Upper lobe of left lung (tissue), 6 donors: ENCODE measurements at places on chromosomes 1 and 21.

- DNase-seq: no peak
Observed at GRCh38 chr1:97759078-97759477, 161.8 kb downstream of the DPYD start.

- no peak for DNase-seq
Observed at GRCh38 chr1:66980745-66981367, 56.1 kb downstream of the MIER1 start.

- no peak for DNase-seq
Observed at GRCh38 chr1:43434256-43434655, 19.5 kb downstream of the HYI start.

- DNase-seq: peak; percentile 83
Observed at GRCh38 chr21:42652527-42653230, 742 bp upstream of the PDE9A start.

GRCh38 chr1:216904471-216904870 is 181.2 kb upstream of the ESRRG start:
- no peak for DNase-seq

DNA sequence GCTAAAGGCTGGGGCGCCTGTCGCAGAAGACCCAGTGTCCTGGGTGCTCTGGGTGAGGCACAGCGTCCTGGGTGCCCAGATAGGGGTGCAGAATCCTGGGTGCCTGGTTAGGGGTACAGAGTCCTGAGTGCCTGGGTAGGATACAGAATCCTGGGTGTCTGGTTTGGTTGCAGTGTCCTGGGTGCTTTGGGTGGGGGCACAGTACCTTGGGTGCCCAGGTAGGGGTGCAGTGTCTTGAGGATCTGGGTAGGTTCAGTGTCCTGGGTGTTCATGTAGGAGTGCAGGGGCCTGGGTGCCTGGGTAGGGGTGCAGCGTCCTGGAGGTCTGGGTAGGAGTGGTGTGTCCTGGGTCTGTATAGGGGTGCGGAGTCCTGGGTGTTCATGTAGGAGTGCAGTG is 178.7 kb downstream of the CAMTA1 start:
- no peak for DNase-seq

- no peak for DNase-seq
Observed at GRCh38 chr1:232357416-232357815, 272.5 kb downstream of the SIPA1L2 start.

- no peak for DNase-seq
Observed at GRCh38 chr1:51600965-51601364, 15.9 kb upstream of the OSBPL9 start.

GRCh38 chr1:174247472-174247871 is 88.2 kb downstream of the RABGAP1L start:
- no peak for DNase-seq

DNA sequence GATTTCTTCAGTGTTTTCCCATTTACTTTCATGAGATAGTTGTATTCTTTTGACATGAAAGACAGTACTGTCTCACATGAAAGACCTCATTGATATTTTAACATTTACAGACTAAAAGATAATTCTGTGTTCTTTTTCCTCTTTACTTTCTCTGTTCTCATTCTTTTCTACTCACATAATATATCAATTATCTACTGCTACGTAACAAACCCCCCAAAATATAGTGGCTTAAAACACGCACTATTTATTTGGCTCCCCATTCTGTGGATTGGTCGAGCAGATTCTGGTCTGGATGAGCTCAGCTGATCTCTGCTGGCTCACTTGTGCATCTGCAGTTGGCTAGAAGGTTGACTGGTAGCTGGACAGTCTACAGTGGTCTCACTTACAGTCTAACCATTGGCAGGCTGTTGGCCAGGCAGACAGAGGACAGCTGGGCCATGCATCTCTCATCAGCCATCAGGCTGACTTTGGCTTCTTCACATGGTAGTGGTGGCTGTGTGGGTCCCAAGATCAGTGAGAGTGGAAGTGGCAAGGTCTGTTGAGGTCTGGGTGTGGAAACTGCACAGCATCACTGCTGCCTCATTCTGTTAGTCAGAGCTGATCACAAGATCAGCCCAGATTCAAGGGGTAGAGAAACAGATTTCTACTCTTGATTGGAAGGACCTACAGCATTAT is 63.2 kb downstream of the MPZL1 start:
- no peak for DNase-seq

DNA sequence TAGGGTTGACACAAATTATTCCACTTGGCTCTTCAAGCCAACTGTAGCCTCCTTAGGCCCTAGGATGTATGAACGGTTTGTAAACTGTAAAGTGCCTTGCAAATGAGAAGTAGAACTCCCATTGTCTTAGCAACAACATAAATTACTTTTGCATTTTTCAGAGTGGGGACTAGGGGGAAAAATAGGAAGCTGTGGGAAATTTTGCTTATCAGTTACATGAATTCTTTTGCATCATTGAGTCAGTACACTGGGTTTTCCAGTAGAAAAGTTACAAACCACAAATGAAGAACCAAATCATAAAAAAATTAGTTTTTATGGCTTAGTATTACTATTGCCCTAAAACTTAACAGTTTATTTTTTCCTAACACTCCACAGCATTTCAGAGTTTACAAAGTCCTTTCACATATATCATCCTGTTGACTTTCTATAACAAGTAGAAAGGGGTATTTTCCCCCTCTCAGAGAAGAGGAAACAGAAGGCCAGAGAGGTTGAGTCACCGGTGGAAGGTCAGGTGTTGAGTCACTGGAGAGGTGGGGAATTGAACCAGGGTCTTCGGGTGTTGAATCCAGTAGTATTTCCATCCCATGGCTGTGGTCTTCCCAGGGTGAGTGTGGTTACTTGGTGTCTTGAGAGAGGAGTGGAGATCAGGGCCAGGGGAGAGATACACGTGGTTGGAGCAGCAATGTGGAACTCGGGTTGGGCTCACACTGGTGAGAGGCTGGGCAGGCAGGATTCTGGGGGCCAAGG is 71.9 kb upstream of the USP24 start:
- DNase-seq: no peak

- DNase-seq: peak; percentile 65
Observed at GRCh38 chr1:34166625-34167361, 1.8 kb upstream of the CSMD2 start.

DNA sequence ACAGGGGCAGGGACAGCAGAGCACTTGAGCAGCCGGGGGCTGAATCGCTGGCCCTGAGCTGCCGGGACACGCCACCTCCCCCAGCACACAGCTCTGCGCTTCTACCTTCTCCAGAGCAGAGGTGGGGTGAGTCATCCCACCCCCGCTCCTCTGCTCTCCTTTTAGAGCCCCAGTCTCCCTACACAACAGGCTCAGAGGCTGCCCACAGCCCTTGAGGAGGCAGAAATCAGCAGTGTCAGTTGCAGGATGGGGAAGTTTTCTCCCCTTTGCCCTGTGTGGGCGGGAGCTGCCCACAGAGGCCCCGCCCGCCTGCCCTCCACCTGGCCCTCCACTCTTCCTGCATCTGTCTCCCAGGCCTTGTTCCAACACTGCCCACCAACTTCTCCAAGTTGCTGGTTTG is 94.6 kb downstream of the STUM start:
- DNase-seq: peak; percentile 68

GRCh38 chr1:205991237-205991636 is 12.0 kb downstream of the RAB7B start:
- DNase-seq: no peak

DNA sequence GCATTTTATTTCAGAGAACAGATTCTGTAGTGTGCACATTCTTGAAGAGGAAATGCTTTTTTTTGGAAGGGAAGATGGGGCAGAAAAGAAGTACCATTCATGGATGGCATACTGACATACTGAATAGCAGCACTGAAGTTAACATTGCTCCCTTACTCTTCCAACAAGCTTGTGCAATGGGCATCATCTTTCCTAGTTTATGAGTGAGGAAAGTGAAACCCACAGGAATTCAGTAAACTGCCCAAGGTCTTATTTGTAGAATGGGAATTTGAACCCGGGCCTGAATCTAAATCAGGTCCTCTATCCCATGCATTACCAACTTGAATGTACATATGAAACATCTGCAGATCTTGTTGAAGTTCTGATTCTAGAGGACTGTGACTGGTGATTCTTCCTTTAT is 215.7 kb upstream of the FGGY start:
- no peak for DNase-seq

DNA sequence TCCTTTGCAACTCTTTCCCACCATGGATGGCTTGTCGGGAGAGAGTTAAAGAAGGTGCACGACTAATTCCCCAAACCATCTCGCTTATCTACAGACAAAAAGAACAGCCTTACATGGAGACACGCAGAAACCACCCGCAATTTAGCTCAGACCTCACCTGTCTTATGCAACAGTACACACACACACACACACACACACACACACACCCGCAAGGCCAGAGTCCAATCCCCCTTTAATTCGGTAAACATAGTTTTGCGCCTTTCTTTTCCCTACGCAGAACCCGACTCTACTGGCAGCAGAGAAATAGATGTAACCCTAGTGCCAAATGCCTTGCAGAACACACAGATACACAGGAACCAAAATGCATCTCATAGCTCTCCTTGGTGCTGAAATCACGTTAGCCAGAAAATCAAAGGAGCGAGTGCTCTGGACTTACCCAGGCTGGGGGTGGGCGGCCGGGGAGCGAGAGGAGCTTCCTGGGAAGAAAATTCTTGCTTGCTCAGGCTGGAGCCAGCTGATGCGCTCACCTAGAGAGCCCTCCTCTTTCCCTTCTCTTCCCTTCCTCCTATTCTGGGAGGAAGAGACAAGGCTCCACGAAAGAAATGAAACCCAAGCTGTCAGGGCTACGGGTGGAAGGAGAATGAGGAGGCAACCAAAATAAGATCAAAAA is 470 bp downstream of the TNR start:
- no peak for DNase-seq

GRCh38 chr1:6028042-6028850 is 17.4 kb upstream of the KCNAB2 start:
- no peak for DNase-seq

- no peak for DNase-seq
Observed at GRCh38 chr1:37258068-37258467, 216.3 kb upstream of the ZC3H12A start.

GRCh38 chr1:204615881-204616280 is 69.7 kb downstream of the LRRN2 start:
- DNase-seq: no peak

- DNase-seq: no peak
Observed at GRCh38 chr1:94156096-94156625, 35.2 kb upstream of the ABCA4 start.

DNA sequence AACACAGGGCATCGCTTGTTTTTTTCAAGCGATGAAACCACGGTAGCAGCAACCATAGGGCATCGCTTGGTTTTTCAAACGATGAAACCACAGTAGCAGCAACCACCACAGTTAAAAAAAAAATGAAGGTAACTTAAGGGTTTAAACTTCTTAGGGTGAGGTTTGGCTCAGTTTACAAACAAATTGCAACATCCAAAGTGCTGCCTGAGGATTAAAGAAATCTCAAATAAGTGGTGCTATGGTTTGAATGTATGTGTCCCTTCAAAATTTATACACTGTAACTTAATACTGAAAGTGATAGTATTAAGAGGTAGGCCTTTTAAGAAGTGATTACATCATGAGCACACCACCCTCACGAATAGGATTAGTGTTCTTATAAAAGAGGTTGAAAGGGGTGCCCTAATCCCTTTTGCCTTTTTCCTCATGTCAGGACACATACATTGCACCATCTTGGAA is 6.4 kb upstream of the GBP5 start:
- no peak for DNase-seq

DNA sequence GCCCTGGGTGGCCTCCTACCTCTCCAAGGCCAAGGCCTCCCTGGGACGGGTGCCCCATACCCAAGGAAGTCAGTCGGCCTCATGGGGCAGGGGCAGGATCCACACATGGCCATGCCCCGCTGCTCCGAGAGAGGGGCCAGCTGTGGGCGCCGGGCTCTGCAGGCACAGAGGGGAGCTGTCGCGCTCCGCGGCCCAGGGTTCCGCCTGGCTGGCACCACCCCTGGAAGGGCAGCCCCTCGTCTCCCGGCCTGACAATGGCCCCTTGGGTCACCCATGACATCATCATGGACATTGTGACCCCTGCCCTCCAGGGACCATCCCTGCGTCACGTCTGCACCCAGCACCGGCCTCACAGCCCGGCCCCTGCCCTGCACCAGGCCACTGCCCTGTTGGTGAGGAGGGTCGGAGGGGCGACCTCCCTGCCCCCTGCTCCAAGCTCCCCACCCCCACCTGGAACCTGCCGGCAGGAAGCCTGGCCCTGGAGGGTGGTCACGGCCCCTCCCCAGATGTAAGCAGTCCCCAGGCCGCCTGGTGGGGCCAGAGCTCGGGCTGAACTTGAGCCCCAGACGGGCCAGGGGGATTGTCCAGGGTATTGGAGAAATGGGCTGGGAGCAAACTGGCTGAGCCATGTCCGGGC is 5.8 kb downstream of the TTLL10 start:
- DNase-seq: peak; percentile 79

DNA sequence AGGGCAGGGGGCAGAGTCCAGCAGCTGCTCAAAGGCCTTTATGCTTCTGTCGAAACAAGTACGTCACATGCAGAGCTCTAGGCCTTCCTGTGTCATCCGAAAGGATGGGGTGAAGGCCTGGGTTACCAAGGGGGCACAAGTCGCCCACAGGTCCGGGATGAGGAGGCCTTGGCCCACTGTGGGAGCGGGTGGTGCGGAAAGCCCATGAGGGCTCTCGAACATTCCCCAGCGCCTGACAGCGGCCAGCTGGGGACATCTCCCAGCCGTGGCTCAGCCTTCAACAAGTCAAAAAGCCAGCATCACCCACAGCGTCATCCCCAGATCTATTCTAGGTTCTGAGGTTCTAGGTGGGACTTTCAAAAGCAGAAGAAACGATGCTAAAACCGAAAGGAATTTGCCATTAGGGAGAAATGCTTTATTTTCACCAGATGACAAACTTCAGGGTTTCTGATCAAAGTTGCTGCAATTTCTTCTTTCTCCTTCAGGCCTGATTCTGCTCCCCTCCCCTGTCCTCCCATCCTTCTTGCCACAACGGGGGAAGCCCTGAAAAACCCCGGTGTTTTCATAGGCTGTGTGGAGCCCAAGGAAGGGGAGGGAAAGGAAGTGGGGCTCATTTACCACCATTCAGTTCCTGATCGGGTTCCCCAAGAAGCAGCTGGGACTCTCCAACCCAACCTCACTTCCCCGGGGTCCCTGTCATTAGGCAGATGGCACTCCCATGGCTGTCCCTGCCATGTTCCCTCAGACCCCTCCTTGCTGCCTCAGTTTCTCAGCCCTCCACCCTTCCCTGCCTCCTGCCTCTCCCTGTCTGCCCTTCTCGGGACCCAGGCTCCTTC is 17.6 kb downstream of the GPR137B start:
- no peak for DNase-seq

DNA sequence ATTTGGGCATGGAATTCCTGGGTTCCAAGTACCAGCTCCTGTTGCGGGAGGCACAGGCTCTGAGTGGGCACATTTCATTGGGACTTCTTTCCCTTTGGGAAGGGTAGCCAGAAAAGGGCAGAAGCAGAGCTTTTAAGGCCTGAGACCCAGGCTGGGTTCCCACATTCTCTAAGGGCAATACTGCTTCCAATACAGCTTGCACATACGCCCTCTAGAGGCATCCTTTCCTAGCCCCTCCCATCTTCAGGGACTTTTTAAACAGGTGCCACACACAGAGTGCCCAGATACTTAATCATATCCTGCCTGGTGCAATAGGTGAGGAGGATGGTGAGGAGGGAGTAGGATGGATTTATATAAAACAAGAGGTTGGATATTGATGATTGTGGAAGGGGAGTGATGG is 5.7 kb downstream of the GPR88 start:
- no peak for DNase-seq
